ENCODE measurements at places on chromosomes 11 and 22.

GRCh38 chr11:12860827-12861226, 148.3 kb upstream of the RASSF10 start:
- no peak for DNase-seq

DNA sequence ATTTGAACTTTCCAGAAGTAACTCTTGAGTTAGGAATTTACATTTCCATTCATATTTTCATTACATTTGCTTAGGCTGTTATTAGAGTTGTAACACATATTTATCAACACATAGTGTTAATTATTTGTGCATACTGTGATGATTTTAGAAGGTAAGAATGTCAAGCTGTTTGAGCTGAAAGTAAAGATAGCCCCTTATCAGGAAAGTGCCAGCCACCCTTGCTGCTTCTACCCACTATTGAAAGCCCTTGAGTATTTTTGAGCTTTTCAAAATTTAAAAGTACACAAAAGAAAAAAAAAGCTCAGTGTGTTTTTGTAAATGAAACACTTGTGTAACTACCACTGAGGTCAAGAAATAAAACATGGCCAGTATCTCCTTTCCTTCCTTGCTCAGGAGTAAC, 8.0 kb downstream of the APLP2 start:
- DNase-seq, result no peak

- no peak for DNase-seq
Measured at GRCh38 chr11:62015615-62016014, 48.2 kb upstream of the FTH1 start.

GRCh38 chr11:102793677-102794290, 4.2 kb downstream of the MMP1 start:
- DNase-seq, result no peak

- DNase-seq, result no peak
Measured at GRCh38 chr11:22371160-22371559, 33.0 kb downstream of the SLC17A6 start.

- DNase-seq, result peak; percentile 58
Measured at GRCh38 chr22:36277482-36278291, 24.8 kb downstream of the APOL1 start.

DNA sequence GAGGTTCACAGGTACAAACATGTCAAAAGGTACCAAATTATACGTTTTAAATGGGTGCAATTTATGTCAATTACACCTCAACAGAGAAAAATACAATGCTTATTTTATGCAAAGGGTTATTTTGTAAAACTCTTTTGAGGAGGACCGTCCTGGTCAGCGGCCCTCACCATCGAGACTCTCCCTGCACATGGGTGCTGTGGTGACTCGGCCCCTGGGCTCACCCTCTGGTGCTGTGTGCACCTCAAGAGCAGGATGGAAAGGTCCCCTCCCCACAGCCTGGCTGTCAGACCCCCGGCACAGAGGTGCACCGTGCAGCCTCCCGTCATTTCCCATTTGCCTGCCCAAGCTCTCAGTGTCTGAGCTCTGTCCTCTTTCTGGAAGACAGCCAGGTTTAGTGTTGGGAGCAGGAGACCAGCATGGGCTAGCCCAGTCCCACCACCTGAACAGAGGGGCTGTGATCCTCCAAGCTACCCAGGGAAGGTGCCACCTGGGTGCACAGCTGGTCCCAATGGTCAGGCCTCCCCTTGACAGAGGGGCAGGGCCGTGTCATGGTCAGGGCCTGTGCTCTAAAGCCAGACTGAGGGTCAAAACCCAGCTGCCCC, 41.8 kb upstream of the PRODH start:
- no peak for DNase-seq

GRCh38 chr22:40659166-40659565, 20.1 kb upstream of the MCHR1 start:
- no peak for DNase-seq

GRCh38 chr22:39719559-39720450, 149.3 kb downstream of the CACNA1I start:
- DNase-seq, result no peak

DNA sequence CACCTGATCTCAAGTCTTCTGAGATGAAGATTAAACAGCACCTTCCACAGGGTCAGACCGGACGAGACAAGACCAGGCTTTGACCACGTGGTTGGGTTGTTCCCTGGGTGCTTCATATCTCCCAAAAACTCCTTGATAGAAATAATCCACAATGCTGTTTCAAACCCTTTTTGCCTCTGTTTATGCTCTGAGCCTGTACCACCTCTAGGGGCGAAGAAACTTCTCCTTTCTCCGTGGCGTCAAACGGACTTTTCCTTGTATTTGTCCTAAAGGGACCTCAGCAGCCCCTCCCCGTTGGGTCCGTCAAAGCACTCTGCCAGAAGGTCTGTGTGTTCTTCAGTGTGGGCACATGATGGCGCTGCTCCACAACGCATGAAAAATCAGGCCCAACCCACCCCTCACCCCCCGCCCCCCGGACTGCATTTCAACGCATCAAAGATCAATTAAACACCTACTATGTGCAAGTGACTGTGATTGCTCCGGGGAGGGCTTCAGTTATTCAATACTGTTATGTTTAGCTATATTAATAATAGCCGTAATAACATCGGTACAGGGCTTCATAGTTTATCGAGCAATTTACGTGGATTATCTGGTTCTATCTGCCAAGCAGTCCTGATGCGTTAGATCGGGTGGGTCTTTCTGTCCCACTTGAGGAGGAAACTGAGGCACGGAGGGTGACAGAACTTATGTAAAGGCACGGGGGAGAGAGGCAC, 17.3 kb upstream of the EIF3D start:
- no peak for DNase-seq

GRCh38 chr22:36966851-36967540, 52.3 kb downstream of the TST start:
- no peak for DNase-seq

DNA sequence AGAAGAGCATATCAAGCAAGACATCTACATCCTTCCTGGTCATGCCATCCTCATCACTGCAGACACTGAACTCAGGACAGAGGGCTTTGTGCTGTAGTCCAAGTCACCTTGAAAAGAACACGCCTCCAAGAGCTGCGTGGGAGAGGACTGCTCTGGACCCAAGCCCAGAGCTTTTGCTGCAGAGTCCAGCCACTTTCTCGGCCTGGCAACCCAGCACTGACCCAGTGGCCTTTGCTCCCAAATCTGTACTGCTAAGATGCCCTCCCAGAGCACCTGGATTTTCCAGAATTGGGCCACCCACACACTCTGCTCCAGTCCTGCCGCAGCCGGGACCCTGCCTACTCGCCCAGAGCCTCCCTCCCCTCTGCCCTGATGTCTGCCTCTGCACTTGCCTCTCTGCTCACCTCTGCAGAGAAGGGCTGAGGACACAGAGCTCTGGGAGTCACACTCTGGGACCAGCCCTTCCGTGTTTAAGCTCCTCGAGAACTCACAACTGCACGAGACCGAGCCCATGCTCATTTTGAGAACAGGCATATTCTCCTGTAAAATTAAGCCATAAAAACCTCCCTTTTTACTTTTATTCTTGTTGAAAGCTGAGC, 83.8 kb upstream of the CSNK2A3 start:
- DNase-seq, result no peak

GRCh38 chr11:91981995-91982394, 242.6 kb upstream of the FAT3 start:
- DNase-seq, result no peak

DNA sequence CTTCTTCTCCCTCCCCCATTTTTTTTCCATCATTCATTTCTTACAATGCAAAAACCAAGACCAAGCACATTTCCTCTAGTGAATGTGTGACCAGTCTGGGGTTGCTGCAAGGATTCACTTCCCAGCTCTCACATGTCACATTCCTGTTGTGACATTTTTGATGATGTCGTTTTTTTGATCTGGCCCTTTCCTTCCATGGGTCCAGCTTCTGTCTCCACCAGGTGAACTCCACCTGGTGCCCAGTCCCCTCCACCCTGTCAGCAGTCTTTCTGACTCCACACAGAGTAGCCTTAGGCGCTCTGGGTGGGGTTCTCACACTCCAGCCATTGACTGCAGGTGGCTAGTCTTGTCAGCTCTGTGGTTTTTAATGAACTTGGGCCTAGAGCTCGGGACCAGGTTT, 15.6 kb downstream of the PANX1 start:
- DNase-seq, result no peak

DNA sequence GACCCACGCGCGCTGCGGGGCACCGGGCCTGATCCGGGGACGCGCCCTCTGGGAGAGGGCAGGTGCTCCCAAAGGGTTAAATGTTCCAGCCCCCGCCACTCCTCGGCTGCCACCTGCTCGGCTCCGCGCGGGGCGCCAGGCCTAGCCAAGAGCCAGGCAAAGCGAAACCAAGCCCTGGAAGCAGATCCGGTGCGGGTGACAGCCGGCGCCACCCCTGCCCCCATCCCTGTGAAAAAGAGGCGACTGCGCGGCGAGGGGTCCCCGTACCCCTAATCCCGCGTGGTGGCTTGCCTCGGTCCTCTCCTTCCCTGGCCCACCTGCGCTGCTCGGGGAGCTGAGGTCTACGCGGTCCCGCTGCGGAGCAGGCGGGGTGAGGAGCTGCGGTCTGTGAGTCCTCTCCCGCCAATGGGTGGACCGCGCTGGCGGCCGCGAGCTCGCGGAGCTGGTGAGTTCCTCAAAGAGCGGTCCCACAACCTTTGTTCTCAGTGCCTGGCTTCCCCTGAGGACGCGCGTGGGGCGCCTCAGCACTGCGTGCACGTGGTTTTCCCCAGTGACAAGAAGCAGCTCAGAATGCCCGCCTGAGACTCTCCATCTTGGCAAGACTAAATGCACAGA, at the start of gene ME3:
ME3 (minus strand) TSS at position 610 of the 615 bp plus-strand sequence.
- DNase-seq, result peak; percentile 7
